ENCODE measurements at places on chromosomes 4 and X. TPM values are rescaled to one million over a fixed set of nuclear protein-coding genes. Genes with fewer than 3 reads are reported as not detected.

BTC gene
- not detected for total RNA-seq

CT45A10 gene
- total RNA-seq = not detected

ZDHHC15 gene
- not detected for total RNA-seq

SPATA4 gene
- not detected for total RNA-seq

WAS gene
- total RNA-seq = 161 TPM

LONRF3 gene
- 0.35 TPM for total RNA-seq

RBM46 gene
- not detected for total RNA-seq

COQ2 gene
- total RNA-seq = 21.9 TPM

METTL14 gene
- 47.8 TPM for total RNA-seq

ADRA2C gene
- not detected for total RNA-seq

CLTRN gene
- not detected for total RNA-seq

TSPAN6 gene
- total RNA-seq = not detected

DNA sequence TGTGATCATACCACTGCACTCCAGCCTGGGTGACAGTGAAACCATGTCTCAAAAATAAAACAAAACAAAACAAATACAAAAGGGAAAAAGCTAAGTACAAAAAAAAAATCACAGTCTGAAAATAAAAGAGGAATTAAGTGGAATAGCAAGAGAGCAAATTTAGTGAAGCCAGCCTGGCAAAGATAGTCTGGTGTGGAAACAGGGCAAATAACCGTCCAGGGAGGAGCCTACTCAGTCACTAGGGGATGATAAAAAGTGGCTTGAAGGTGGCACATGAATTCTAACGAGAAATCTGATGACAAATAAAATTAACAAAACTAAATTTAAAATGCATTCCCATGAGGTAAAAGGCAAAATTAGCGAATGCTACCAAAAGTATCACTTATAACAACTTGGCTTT lies 8.2 kb downstream of the PDGFC start:
- no peak for DNase-seq
- H3K4me1 ChIP-seq = no peaks in the 10 kb centered on the region
- H3K36me3 ChIP-seq = no peaks in the 10 kb centered on the region
- H3K4me3 ChIP-seq = no peak overlapping the region
- no peak overlapping the region for H3K27ac ChIP-seq

- peaks cover 43% of the 10 kb centered on the region for H3K4me1 ChIP-seq
- H3K4me3 ChIP-seq = peak overlapping the region; percentile 26
- H3K27me3 ChIP-seq = no peaks in the 10 kb centered on the region
These were observed 37.4 kb upstream of the SMIM10L2A start for GRCh38 chrX:135384161-135384836.

GRCh38 chr4:169253904-169254303 lies 16.9 kb downstream of the SH3RF1 start:
- H3K4me1 ChIP-seq = no peaks in the 10 kb centered on the region
- H3K36me3 ChIP-seq = no peaks in the 10 kb centered on the region
- H3K4me3 ChIP-seq = no peak overlapping the region
- H3K27me3 ChIP-seq = peaks cover 24% of the 10 kb centered on the region
- no peak overlapping the region for H3K27ac ChIP-seq

- H3K4me1 ChIP-seq = peaks cover 3% of the 10 kb centered on the region
- DNase-seq = no peak
- H3K27me3 ChIP-seq = peaks cover 3% of the 10 kb centered on the region
- H3K27ac ChIP-seq = no peak overlapping the region
- H3K4me3 ChIP-seq = no peak overlapping the region
These were observed 12.2 kb upstream of the RAP1GDS1 start for GRCh38 chr4:98248934-98249333.

GRCh38 chr4:189048119-189048518 lies 892.6 kb upstream of the FRG1 start:
- no peak overlapping the region for H3K27ac ChIP-seq
- H3K27me3 ChIP-seq = no peaks in the 10 kb centered on the region
- DNase-seq = no peak
- no peaks in the 10 kb centered on the region for H3K36me3 ChIP-seq

- peaks cover 19% of the 10 kb centered on the region for H3K36me3 ChIP-seq
- peak overlapping the region; percentile 60 for H3K27ac ChIP-seq
- peaks cover 45% of the 10 kb centered on the region for H3K4me1 ChIP-seq
- no peak for DNase-seq
- H3K27me3 ChIP-seq = no peaks in the 10 kb centered on the region
These were observed 466.6 kb downstream of the INPP4B start for GRCh38 chr4:142379277-142380051.

GRCh38 chrX:40097141-40097503 lies 636 bp downstream of the BCOR start:
- peaks cover 31% of the 10 kb centered on the region for H3K4me1 ChIP-seq
- peaks cover 9% of the 10 kb centered on the region for H3K36me3 ChIP-seq

DNA sequence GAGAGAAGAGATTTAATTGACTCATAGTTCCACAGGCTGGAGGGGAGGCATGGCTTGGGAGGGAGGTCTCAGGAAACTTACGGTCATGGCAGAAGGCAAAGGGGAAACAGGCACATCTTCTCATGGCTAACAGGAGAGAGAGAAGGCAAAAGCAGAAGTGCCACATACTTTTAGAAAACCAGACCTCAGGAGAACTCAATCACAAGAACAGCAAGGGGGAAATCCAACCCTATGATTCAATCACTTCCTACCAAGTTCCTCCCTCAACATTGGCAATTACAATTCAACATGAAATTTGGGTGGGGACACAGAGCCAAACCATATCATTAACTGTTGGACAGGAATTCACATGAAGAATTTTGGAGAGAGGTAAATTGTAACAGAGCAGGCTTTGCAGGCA lies 485.3 kb upstream of the PITX2 start:
- no peak overlapping the region for H3K4me3 ChIP-seq
- no peaks in the 10 kb centered on the region for H3K36me3 ChIP-seq
- no peak overlapping the region for H3K27ac ChIP-seq
- no peaks in the 10 kb centered on the region for H3K4me1 ChIP-seq
- no peaks in the 10 kb centered on the region for H3K27me3 ChIP-seq

- H3K4me1 ChIP-seq = no peaks in the 10 kb centered on the region
- no peak overlapping the region for H3K4me3 ChIP-seq
- H3K27ac ChIP-seq = no peak overlapping the region
- no peaks in the 10 kb centered on the region for H3K36me3 ChIP-seq
- no peaks in the 10 kb centered on the region for H3K27me3 ChIP-seq
- DNase-seq = no peak
These were observed 481.6 kb upstream of the FSTL5 start for GRCh38 chr4:162645381-162645780.

DNA sequence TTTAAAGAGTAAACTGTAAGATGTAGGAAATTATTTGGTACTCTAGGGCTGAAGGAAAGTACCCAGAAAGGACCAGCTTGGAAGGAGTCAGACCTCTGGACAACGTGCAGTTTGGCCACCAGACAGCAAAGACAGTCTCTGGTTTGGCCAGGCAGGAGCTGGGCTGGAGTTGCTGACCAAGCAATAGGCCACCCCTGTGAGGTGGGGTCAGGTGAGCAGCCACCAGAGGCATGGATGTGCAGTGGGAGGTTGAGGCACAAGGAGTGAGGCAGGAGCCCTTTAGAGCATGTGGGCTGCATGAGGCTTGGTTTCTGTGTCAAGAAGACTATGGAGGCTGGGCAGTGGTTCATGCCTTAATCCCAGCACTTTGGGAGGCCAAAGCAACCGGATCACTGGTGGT lies 17.7 kb upstream of the MRFAP1 start:
- no peak overlapping the region for H3K4me3 ChIP-seq
- no peaks in the 10 kb centered on the region for H3K27me3 ChIP-seq
- H3K27ac ChIP-seq = no peak overlapping the region
- H3K36me3 ChIP-seq = peaks cover 7% of the 10 kb centered on the region
- H3K4me1 ChIP-seq = no peaks in the 10 kb centered on the region
- DNase-seq = no peak

- no peaks in the 10 kb centered on the region for H3K4me1 ChIP-seq
- H3K4me3 ChIP-seq = no peak overlapping the region
- H3K27ac ChIP-seq = no peak overlapping the region
- DNase-seq = no peak
These were observed 290.0 kb upstream of the DIAPH2 start for GRCh38 chrX:96394598-96394997.

DNA sequence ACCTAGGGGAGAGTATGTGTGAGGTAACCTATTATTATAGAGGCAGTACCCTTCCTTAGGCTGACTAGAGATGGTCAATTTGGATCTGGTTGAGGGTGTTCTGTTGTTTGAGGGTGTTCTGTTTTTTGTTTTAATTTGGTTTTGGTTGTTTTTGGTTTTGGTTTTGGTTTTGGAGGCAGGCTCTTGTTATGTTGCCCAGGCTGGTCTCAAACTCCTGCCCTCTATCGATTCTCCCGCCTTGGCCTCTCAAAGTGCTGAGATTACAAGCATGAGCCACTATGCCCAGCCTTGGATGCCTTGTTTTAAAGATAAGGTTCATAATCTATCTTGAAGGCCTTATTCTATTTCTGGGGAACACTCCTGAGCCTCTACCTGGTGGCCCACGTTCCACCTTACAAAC lies 912 bp downstream of the CXorf65 start:
- peaks cover 61% of the 10 kb centered on the region for H3K4me1 ChIP-seq
- no peaks in the 10 kb centered on the region for H3K27me3 ChIP-seq
- peak overlapping the region; percentile 99 for H3K4me3 ChIP-seq
- H3K27ac ChIP-seq = peak overlapping the region; percentile 99
- no peak for DNase-seq

- no peaks in the 10 kb centered on the region for H3K4me1 ChIP-seq
- DNase-seq = no peak
- no peaks in the 10 kb centered on the region for H3K27me3 ChIP-seq
- H3K36me3 ChIP-seq = no peaks in the 10 kb centered on the region
- H3K4me3 ChIP-seq = no peak overlapping the region
- no peak overlapping the region for H3K27ac ChIP-seq
These were observed 8.0 kb upstream of the FAM47C start for GRCh38 chrX:37000140-37000539.

GRCh38 chr4:2443956-2444740 lies 24.8 kb upstream of the RNF4 start:
- no peak for DNase-seq
- no peak overlapping the region for H3K27ac ChIP-seq
- H3K4me3 ChIP-seq = no peak overlapping the region
- peaks cover 3% of the 10 kb centered on the region for H3K4me1 ChIP-seq
- no peaks in the 10 kb centered on the region for H3K27me3 ChIP-seq
- no peaks in the 10 kb centered on the region for H3K36me3 ChIP-seq

DNA sequence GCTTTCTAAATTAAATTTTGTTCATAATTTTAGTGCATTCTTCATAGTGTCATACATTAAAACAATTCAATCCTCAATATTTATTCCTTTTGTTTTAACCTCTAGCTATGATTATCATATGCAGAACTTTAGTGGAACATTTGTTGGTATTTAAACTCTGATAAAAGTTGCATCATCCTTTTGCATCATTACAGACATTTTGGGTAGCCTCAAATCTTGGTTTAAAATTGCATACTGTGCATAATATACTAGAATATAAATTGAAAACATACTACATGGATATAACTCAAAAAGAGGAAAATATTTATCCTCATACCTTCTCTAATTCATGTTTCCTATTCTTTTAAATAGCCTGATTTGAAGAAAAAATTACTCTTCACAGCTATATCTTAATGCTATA lies 97.3 kb upstream of the NAP1L5 start:
- peaks cover 20% of the 10 kb centered on the region for H3K4me1 ChIP-seq
- peaks cover 2% of the 10 kb centered on the region for H3K36me3 ChIP-seq
- no peak overlapping the region for H3K4me3 ChIP-seq
- DNase-seq = no peak
- no peak overlapping the region for H3K27ac ChIP-seq
- peaks cover 40% of the 10 kb centered on the region for H3K27me3 ChIP-seq

All from activated CD8-positive, alpha-beta memory T cell treated with anti-CD3 and anti-CD28 coated beads, Interleukin-2, amount 10 ng/mL, durations not matched to agents 7 days and 5 days (primary cell).